Fibroblast of skin of right biceps (primary cell): ENCODE measurements at places on chromosomes 3 and 15.
A peak's percentile ranks its signal among the peaks of the same experiment; 100 is the strongest.

DNA sequence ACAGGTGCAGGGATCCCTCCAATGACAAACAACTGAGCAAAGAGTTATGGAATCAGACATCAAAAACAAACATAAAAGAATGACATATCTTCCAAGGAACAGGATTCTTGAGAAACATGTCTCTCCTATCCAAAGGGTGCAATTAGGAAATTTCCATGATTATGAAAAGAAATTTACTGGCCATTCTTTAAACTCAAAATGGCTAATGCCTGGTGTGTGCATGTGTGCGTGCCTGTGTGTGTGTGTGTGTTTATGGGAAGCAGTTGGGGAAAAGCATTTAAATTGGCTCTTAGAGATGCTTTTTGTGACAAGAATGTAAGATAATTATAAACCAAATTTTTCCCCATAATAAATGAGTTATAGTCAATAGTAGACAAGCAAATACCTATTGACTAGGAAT is 320.5 kb upstream of the THBS1 start:
- no peak for DNase-seq

GRCh38 chr3:143736205-143736997 is 111.9 kb downstream of the SLC9A9 start:
- peak; percentile 32 for DNase-seq

GRCh38 chr3:58529516-58530353 is 7.3 kb downstream of the ACOX2 start:
- no peak for DNase-seq

- DNase-seq: peak; percentile 59
Measured at GRCh38 chr3:52055537-52056351, 627 bp downstream of the DUSP7 start.

- DNase-seq: no peak
Measured at GRCh38 chr3:119944091-119944490, 150.2 kb downstream of the GSK3B start.

- DNase-seq: no peak
Measured at GRCh38 chr3:49454898-49455681, 15.0 kb upstream of the DAG1 start.

GRCh38 chr3:136245691-136246090 is 4.4 kb upstream of the PCCB start:
- no peak for DNase-seq

DNA sequence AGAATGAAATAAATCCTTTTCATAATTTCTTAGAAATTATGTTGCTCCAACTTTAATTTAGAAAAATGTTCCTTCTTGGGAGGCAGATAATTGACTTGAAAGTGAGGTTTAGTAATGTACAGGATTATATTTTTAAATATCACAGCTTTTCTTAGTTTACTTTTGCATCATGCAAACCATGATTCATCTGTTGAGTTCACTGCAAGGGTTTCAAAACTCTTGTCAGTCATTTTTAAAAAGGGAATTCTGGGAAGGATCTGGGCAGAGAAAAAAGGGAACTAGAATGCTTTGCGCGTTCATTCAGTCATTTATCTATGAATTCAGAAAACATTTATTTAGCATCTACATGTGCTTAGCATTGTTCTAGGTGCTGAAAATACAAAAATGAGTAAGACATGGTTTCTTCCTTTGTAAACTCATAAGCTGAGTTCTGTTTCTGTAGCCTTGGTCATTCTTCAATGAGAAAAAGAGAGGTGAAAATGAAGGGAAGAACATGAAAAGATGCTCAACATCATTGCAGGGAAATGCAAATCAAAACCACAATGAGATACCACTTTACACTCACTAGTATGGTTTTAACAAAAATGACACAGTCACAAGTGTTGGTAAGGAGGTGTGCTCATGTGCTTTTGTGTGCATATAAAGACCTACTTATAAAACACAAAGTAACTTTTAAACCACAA is 209.1 kb downstream of the NR1D2 start:
- no peak for DNase-seq

GRCh38 chr15:53559364-53560277 is 199.8 kb downstream of the WDR72 start:
- no peak for DNase-seq

DNA sequence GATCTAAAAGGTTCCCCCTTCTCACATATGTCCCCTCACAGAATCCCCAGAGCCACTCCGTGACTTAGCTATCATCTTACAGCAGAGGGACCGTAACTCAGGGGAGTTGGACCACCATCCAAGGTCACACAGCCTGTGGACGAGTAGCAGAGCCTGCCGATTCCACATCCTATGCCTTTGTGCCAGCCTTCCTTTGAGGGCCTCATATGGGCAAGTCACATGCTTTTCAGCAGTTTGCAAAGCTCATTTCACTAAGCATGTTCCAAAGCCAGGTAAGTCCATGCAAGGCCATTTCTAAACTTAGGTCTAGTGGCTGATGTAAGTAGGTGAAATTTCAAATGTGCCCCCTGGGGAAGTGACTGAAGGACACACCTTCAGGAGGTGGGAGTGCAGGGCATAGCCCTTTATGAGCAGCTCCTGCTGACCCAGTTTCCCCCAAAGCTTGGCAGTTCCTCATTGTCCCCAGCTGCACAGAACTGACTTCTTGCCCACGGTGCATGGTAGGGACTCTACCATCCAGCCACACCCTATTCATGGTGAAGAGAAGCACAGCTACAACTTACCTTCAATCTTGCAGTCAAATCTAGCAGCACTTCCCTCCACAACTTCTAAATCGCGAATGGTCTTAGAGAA is 33.3 kb upstream of the HACD2 start:
- DNase-seq: no peak

DNA sequence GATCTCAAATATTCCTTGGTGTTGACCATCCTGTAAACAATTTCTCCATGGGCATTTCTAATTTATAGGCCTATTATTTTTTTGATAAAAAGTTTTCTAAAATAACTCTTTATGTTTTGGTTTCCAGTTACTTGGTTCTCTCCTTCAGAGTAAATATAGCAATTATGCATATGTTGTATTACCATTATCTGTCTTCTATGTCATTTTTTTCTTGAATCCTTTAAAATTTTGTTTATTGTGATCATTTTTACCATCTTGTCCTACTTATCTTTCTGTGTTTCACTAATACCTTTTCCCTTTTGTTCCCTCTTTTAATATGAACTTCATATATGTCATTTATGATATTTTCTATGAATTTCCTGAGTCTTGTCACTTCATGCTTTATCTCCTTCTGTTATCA is 341.1 kb downstream of the PDCD6IP start:
- DNase-seq: no peak

GRCh38 chr3:120072867-120073525 is 21.3 kb downstream of the GSK3B start:
- DNase-seq: no peak

DNA sequence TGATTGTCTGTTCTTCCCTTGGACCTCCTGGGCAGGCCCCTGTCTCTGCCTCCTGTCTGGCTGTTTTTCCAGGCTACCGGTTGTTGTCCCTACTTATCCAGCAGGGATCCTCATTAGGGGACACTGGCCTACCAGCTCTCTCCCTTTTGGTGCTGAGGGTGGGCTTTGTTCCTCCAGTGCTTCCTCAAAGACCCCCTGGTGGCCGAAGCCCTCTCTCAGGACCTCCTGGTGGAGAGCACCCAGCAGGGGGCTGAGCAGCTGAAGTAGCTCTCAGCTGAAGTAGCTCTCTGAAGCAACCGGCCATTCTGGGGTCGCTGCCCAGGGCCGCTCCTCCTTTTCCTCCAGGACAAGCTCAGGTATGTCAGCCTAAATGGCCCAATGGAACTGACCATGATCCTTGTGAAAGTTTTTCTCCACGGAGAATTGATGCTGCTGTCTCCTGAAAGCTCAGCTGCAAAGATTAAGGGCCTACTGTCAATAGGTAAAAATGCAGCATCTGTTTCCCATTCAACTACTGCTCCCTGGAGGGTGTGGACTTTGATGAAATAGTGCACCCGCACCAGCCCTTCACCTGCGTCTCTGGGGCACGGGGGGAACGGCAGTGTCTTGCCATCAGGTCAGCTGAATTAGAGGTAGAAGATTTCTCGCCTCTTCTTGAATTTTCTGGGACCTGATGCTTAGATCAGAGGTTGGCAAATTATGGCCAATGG is 27.6 kb downstream of the ARNT2 start:
- no peak for DNase-seq

DNA sequence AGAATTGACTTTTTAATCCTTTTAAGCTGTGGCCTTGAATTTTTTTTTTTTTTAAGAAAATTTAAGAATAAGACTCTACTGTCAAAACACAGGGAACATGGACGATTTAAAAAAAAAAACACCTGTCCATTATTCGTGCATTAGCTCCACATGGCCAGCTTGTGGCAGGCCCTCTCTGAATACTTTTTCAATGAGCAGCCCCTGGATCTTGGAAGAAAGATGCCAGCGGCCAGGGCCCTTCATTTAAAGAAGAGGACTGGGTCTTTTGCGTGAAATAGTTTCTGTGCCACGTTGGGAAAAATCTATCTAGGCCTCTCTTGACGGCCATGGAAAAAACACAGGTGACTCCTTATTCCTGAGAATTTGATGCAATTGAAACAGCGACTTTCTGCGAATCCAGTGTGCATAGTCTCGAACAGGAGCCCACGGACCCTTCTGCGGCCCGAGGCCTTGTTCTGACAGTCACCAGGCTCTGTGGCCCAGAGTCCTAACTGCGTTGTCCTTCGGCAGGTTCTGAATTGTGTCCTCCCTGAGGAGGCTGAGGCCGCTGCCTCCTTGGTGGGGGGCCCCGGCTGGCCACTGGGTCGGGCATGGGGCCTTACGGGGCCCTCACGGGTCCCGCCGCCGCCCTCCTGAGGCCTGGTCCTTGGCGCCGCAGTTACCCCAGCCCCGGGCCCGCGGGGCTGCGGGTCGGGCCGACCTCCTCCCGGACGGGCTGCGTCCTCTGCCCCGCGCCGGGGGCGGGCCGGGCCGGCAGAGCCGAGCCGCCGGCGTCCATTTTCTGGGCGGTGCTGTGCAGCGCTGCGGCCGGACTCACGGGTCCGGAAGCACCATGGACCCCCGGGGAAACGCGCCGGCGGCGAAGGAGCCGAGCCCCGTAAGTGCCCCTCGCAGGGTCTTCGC is 33.5 kb downstream of the ZBTB38 start:
- DNase-seq: peak; percentile 51

DNA sequence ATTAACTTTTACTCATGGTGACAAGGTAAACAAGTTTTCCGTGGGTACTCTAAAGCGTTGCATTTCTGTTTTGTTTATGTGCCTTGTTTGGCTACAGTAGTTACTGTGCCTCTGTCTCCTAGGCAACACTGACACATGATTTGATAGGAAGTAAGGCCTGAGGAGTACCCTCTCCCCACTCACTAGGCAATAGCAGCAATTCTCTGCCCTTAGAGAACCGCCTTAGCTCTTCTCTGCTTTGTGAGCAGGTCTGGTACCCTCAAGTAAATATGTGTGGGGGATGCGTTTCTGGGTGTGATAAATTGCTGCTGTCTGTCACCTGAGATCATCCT is at the start of gene IL5RA:
Gene IL5RA, minus strand, starts transcription at position 76 of the 332 bp plus-strand sequence. CDS start 5,390 bp downstream, outside the sequence.
- no peak for DNase-seq

DNA sequence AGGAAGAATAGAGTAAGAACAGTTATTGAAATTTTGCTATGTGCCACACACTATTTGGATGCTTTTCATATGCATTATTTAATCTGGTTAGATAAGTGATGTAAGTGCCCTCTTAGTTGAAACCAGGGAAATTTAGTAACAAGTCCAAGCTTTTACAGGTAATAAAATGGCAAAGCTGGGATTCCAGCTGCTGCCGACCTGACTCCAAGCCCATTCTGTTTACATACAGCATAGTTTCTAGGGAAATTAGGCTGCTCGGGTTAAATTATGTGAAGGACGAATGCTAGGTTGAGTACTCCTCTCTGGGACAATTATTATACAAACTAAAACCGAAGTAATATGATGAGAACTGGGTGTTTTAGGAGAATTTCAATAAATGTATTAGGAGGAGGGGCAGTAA is 38.7 kb upstream of the FAH start:
- no peak for DNase-seq

DNA sequence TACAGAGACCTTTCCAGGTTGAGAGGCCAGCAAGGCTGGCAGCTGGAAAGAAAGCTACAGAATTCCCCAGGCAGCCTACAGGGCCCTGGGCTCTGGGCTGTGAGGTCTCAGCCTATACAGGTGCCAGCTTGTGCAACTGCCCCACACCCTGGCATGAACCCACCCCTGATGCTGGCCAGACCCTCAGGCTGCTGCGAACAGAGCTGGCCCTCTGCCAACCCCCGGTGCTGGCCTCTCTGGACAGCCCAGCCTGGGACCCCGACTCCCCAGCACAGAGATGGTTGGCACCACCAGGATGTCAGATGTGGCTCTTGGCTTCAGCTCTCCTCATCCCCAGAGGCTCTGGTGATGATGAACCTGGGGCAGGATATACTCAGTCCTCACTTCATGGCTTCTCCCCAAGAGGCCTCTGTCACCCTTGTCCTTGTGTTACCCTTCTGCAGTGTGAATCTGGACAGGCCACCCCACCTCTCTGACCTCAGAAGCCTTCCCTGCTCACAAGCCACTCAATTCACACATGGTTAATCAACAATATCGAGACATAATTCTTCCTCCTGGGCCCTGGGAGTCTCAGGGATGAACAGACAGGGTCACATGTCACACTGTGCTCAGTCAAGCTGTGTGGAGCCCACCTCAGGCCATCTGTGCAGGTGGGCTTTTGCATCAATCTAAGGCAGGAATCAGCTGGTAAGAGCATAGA is 11.0 kb upstream of the BFSP2 start:
- DNase-seq: no peak

DNA sequence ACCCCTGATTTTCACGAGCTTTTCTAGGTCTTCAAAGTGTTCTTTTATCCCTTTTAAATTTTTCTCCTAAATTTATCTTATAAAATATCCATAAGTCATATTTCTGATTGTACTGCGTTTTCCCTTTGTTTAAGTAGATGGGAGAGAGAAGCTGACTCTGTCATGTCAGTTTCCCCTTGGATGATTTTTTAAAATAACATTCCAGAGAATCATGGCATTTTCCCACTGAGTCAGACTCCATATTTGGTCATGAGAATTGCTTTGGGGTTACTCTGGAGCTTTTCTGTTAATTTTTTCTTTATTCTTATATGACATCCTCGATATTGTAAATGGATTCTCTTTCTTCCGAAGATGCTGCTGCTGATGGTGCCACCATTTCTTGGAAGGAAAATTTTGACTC is 28.6 kb upstream of the UMPS start:
- DNase-seq: peak; percentile 86
